ENCODE measurements at places on chromosomes 4 and X.
A peak's percentile ranks its signal among the peaks of the same experiment; 100 is the strongest.

DNA sequence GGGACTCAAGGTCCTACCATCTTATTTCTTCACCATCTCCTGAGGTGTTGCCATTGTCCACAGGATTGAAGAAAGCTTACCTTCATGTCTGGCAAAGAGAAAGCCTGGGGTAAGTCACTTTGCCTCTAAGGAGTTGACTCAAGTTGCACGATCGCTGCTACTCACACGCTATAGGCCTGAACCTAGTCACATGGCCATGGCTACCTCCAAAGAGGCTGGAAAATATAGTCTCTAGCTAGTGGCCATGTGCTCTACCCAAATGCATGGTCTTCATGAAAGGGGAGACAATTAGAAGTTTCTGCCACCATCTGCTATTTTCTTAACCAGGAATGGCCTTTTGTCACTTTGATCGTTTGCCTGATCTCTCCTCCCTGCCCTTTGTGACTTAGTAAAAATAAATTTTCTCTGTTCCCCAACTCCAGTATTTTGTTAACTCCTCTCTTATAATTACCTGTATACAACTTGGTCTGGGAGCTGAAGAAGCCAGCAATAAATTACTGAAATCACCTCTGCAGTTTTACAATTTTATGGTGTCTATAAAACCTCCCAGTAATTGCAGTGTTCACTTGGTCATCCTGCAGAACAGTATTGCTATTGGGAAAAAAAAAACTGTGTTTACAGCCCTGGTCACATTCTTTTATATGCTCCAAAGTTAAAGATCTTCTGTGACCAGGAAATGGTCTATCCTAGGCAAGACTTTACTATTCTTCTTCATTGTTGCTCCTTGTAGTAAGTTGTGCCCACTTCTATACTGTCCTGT lies 126.7 kb upstream of the TSPAN5 start:
- no peak for DNase-seq

DNA sequence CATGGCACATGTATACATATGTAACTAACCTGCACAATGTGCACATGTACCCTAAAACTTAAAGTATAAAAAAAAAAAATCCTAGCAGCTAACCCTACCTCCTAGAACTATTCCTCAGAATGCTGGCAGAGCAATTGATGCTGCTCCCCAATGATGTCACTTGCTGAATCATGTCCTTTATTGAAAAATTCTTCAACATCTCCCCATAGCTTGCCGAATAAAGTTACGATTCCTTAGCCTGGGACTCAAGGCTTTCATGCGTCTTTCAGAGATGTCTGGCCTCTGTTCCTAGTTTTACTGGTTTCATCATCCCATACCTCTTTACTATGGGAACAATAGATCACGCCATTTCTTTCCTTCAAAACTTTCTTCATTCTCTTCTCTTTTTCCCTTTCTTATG lies 174.7 kb upstream of the FAT1 start:
- no peak for DNase-seq

- no peak for DNase-seq
These were observed 5.4 kb upstream of the NEUROG2 start for GRCh38 chr4:112521123-112522023.

- DNase-seq: no peak
These were observed at the start of gene IL15 for GRCh38 chr4:141636082-141636770. TSS of gene IL15 (plus strand) at chr4:141636583. CDS start at chr4:141719465, 82,882 bp downstream.

DNA sequence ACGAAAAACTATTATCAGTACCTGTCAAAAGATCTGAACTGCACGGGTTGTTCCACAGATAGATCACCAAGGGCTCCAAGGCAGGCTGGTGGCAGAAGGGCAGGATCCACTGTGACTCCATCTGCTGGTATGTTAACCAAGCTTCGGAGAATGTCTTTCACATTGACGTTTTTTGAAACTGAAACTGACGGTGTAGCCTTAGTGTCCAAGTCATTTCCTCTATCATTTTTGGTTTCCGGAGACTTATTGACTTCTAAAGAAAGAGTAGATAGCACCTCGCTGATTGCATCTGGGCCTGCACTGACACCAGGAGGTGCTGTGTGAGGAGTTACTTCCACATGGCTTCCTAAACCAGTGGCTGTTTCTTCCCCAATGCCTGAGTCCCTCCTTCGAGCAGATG lies 186.9 kb downstream of the LRBA start:
- DNase-seq: no peak

GRCh38 chrX:48508400-48509244 lies at the start of gene PORCN:
TSS of gene PORCN (plus strand) at chrX:48508992. CDS start at chrX:48509821, 829 bp downstream.
- DNase-seq: peak; percentile 69

DNA sequence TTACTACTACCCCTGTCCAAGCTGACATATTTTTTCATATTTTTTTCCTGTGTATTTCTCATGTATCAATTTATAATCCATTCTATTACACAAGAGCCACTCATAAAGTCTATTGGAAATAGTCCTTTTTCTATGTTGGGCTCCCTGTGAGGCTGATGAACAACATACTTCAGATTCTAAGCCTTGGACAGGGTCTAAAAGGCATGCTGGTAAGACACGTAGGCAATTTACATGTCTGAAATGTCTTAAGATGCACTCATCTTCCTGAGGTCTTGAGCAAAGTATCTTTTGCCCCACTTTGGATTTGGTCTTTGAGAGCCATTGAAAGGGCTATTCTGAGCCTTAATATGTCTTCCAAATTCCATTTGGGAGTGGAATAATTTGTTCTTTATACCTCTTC lies 31.8 kb downstream of the OCIAD1 start:
- no peak for DNase-seq

GRCh38 chrX:54182864-54183613 lies at the start of gene FAM120C:
TSS of gene FAM120C (minus strand) at chrX:54183254. CDS start at chrX:54183198, 56 bp downstream.
- peak; percentile 58 for DNase-seq

Data from amygdala (tissue), 56 donors.